Kidney tubule cell (primary cell): ENCODE measurements at places on chromosomes 12 and 14.

DNA sequence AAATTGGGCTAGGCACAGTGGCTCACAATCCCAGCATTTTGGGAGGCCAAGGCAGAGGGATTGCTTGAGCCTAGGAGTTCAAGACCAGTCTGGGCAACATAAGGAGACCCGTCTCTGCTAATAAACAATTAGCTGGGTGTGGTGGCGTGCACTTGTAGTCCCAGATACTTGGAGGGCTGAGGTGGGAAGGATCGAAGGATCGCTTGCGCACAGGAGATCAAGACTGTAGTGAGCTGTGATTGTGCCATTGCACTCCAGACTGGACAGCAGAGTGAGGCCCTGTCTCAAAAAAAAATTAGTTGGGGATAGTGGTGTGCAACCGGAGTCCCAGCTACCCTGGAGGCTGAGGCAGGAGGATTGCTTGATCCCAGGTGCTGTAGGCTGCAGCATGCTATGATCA lies 38.7 kb upstream of the BCL7A start:
- DNase-seq = no peak

- no peak for DNase-seq
Observed at GRCh38 chr14:33643426-33644181, 307.3 kb downstream of the EGLN3 start.

- no peak for DNase-seq
Observed at GRCh38 chr12:130452546-130452945, 114.9 kb downstream of the PIWIL1 start.

DNA sequence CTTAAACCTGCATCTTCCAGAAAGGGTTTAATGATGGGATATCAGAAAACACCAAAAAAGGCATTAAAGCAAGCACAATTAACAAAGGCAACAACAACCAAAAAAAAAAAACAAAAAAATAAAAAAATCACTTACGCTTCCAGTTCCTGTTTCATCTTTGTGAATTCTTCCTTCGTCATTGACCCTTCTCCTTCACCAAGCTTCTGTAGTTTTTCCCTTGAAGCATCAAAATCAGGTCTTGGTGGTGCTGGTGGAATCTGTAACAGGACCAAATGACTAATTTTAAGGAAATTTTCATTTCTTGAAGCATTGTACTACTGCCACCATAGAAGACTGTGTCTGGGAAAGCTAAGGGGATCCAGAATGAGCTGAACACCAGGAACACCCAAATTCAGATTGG lies 24.5 kb downstream of the SNX6 start:
- DNase-seq = no peak

DNA sequence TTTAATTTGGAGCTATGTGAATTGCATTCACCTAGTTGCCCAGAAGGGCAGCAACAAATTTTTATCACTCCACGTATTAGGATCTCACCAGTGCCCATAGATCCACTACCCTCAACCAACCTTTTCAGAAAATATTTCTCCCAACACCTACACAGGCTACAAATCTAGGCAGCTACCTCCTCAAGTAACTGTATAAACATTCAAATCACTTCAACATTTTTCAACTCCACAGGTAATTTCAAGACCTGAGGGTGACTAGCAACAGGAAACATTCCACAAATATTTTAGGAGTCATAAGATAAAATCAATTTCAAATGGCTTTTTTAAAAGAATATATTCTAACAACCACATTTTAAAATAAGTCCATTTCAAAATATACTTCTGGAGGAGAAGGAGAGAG lies 12.9 kb downstream of the PHLDA1 start:
- DNase-seq = peak; percentile 67

DNA sequence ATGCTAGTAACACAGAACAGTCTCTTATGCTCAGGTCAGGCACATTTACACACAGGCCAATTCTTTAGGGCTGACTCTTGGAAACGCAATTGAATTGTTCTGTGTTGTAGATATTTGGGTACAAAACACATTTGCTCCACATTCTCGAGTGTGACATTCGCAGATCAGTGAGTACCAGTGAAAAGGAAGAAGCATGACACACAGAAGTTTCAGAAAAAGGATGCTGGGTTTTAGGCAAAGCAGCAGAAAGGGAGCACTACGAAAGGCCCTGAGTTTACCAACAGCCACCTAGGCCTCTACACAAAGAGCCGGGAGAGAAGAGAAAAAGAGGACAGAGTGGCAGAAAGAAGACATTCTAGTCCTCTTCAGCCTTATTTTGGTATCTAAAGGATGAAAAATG lies 254.4 kb upstream of the BTG1 start:
- no peak for DNase-seq

DNA sequence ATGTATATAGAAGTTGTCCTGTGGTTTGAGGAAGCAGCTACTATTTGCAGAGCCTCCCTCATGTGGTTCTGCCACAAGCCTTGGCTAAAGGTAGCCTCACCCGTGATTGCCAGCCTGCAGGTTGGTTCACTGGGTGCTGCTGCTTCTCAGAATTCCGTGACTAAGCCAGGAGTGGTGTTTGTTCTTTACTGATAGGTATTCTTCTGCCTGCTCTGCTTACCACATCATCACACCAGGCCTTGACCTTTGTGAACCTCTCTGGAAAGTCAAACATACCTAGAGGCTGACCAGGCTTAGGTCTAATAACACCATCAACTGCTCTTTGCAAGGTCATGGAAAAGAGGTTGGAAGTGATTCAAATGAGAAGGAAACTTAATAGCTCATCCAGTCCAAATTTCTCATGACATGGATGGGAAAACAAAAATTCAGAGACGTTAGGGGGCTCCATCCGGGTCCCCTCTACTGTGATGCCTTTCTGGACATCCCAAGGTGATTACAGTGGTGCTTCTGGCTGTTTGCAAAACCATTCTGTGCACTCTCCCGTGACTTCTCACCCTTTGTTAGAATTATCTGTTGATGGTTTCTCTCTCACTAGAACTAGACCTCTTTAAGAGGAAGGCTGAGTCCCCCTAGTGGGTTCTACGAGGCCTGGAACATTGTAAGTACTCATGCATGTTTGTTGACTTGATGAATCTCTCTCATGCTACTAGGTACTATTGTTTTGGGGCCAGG lies 8.5 kb upstream of the SOCS2 start:
- DNase-seq = peak; percentile 97

GRCh38 chr12:50103767-50104321 lies at the start of gene GPD1:
Gene GPD1, plus strand, starts transcription at chr12:50104008. Its CDS starts 43 bp downstream, at chr12:50104051.
- DNase-seq = peak; percentile 60

DNA sequence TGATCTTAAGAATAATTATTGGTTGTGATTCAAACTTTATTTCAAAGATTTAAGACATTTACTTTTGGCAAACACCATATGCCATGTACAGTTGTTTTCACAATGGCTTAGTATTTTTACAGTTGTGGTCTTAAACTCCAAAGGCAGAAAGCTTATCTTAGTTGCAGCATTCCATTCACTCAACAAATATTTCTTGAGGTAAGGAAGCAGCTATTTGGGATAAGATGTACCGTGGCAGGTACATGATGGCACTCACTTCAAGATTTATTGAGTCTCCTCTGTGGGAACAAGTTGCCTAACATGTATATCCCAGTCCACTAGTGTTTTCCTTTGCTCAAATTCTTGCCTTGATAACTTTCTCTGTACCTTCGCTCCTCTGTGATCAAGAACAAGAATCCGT lies 8.0 kb upstream of the MON2 start:
- no peak for DNase-seq

- peak; percentile 64 for DNase-seq
Observed at GRCh38 chr12:94561943-94562411, 88.4 kb downstream of the TMCC3 start.

DNA sequence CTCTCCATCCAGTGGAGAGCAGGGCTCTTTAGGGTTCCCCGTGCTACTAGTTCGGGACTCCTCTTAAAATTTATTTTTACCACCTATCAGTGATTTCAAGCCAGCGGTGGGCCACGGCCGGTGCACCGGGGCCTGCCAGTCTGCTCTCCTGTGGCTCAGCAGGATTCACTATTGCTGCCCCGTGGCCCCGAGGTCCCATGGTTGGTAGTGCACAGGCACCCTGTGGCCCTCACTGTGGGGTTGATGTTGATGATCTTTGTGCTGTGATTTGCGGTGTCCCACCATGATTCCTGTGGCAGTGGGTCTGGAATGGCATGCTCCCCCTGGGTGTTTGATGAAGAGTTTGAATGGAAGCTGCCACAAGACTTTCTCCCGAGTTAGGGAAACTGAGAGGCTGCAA lies 12.6 kb upstream of the MEG3 start:
- DNase-seq = no peak

GRCh38 chr12:23141335-23141734 lies 516.4 kb downstream of the ETNK1 start:
- DNase-seq = no peak

DNA sequence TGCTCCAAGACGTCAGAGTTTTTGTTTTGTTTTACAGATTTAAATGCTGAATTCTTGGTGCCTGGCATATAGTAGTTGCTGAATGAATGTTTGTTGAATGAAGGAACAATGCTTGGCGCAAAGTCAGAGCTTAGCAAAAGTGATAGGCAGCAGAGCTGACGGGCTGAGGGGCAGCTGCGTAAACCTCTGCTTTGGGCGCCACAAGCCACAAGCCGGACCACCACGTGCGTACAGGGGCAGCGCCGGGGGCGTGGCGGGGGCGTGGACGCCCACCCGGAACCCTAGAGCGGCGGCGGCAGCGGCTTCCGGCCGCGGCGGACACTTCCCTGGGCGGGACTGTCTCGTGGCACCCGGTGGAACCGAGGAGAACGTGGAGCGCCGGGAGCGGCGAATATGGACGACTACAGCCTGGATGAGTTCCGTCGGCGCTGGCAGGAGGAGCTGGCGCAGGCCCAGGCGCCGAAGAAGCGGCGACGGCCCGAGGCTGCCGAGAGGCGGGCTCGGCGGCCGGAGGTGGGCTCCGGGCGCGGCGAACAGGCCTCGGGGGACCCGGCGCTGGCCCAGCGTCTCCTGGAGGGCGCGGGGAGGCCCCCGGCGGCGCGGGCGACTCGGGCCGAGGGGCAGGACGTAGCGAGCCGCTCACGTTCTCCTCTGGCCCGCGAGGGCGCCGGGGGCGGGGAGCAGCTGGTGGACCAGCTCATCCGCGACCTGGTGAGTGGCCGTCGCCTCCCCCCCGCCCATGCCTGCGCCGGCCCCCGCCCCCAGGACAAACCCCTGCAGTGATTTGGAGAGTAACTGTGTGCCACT lies at the start of gene FBXW8:
Gene FBXW8, plus strand, starts transcription at position 306 of the 807 bp plus-strand sequence. Its CDS starts 88 bp downstream, at position 394.
- DNase-seq = peak; percentile 76

DNA sequence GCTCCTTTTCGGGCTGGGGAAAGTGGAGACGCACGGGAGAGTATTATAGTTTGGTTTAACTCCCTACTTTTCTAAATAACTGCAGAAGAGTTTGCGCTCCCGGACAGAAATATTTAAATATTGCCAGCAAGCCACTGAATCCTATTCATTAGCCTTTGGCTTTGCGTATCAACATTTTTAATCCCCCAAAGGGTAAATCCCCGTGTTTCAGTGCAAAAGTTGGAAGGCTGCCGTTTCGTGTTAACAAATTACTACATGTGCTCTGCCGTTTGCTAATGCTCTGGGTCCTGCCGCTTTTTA lies 372 bp upstream of the DPF3 start:
- DNase-seq = no peak

DNA sequence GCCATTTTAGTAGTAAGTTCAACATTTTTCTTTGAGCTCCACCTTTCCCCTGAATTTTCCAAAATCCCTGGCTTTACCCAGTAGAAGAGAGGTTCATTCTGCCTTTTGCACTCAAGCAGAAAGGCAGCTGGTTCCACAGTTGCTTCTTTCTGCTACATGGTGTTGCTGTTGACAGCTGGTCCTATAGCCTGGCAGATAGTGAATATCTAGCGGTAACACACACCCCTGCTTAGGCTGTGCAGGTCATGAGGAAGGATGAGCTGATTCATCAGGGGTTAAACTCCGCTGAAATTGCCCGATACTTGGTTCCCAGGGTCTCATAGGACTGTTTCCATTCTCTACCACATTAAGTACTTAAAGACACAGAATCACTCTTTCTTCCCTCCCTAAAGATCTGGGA lies 62.4 kb downstream of the PUS7L start:
- no peak for DNase-seq

- no peak for DNase-seq
Observed at GRCh38 chr12:23495472-23495871, 454.0 kb downstream of the SOX5 start.

DNA sequence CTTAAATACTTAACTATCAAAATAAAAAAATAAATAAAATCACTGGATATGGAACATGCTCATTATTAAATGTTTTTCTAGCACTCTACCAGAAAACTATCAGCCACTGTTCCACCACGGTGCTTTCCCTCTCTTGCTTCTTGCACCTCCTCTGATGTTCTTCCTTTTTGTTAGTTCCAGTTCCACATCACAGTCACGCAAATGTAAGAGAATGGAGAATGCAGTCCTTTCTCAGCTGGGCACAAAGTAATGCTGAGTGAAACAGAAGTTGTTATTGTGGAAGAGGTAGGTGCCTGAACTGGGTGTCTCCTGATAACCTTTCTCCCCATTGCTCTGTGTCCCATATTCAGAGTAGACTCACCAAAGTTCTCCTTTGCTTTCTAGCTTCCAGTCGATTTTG lies 1116.9 kb upstream of the TMEM132C start:
- DNase-seq = no peak

- peak; percentile 96 for DNase-seq
Observed at GRCh38 chr12:95648990-95649791, 97.9 kb upstream of the USP44 start.
